ENCODE measurements at places on chromosomes 2 and 18.
A peak's percentile ranks its signal among the peaks of the same experiment; 100 is the strongest.

DNA sequence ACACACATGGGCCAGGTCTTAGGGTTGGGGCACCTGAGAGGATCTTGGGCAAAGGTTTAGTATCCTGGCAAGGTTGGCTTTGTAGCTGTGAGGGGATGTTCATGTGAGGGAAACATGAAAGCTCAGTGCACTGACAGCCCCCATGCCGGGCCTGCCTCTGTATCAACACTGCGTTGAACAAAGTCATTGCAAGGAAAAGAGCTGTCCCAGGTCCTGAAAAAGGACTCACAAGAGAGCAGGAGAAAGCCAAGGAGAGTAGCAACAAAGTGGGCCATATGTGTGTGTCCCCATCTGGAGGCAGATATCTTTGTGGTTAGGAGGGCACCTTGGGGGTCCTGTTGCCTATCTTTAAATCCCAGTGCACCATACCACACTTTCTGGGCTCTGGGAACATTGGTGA lies 237.8 kb upstream of the THSD7B start:
- DNase-seq: peak; percentile 44

DNA sequence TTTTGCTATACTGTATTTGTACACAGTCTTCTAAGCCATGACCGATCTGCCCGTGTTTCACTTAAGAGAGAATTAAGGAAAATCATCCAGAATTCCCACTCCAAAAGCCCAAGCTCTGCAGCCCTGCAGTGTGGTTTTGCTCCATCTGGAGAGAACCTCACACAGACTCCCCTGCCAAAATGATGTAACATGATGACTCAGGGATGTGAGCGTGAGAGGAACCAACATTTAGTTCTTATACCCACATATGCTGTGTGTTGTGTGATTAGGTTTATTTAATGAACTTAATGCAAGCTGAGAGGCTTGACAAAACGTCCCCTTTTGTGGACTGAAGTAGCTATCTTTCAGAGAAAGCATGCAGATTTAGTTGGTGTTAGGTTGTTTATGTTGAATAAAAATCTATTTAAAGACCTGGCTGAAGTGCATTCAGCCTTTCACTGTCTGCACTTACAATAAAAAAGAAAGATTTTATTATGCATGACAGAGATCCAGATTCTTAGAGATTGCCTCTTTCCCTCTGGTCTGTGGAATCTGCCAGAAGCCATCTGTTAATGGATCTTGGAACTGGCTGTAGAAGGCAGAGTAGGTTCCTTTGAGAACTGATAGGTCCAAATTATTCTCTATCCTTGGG lies 6.3 kb downstream of the RAB12 start:
- DNase-seq: peak; percentile 92

- peak; percentile 25 for DNase-seq
Measured at GRCh38 chr2:449246-450067, 161.6 kb upstream of the ALKAL2 start.

- DNase-seq: peak; percentile 94
Measured at GRCh38 chr2:111068435-111069058, 52.2 kb upstream of the BCL2L11 start.

GRCh38 chr2:112646102-112646719 lies 472 bp downstream of the SLC20A1 start:
- no peak for DNase-seq

GRCh38 chr18:80163183-80163582 lies 54.1 kb downstream of the ADNP2 start:
- DNase-seq: no peak

GRCh38 chr2:31163011-31163539 lies 24.8 kb upstream of the GALNT14 start:
- DNase-seq: no peak

GRCh38 chr2:64987956-64988419 lies 1.2 kb upstream of the SLC1A4 start:
- peak; percentile 75 for DNase-seq

GRCh38 chr18:43587538-43588153 lies 310.4 kb upstream of the SYT4 start:
- peak; percentile 34 for DNase-seq

DNA sequence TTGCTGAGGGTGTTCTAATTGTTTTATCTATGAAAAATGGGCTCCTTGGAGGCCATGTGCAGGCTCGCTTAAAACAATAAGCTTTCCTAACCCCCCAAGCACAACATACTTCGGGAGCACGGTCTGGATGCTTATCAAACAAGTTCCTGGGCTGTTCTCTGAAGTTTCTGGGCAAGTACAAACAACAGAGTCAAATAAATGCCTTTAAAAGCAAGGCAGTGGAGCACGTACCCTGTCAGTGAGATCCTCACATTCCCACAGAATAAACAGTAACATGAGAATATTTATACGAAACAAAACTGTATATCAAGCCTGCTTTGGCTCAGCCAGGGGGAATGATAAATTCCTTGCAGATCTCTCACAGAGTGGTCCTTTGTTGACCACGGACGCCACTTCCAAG lies 44.8 kb downstream of the FTCDNL1 start:
- no peak for DNase-seq

DNA sequence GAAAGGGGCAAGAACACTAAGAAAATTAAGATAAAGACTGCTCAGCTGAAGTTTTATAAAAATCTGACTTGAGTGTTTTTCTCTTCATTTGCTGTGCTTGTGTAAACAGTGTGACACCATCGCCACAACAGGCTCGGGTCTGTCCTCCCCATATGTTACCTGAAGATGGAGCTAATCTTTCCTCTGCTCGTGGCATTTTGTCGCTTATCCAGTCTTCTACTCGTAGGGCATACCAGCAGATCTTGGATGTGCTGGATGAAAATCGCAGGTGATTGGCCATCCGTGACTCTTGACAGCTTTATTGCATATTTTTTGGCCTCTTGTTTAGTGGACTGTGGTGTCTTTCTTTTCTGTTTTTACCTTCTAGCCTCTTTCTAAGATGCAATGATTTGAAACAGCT lies 22.1 kb downstream of the MFF start:
- DNase-seq: peak; percentile 15

DNA sequence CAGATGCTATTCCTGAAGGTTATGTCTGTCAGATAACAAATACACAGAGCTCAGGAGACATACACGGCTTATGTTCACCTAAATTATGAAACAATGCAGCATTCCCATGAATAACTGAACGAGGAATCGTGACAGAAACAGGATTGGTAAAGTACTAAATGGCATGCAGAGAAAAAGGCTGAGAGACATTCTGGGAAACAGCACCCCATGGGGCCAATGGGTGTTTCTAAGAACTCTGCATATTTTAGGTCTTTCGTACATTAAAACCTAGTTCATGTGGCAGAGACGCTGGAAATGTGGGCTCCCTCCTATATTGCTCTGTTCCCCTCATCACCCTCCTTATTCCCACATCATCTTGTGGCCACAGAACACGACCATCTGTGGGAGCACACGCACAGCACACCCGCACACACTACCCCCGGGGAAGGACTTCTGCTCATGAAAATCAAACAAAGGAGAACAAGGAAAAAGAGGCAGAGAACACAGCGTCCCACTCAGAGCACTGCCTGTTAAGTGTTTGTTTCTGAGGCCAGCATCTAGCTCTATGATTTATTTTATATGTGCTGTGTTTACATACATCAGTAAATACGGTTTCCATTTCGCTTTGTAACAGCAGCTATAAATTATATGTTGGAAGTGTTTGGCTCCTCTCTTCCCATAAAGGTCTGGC lies 143.6 kb downstream of the AFF3 start:
- no peak for DNase-seq

DNA sequence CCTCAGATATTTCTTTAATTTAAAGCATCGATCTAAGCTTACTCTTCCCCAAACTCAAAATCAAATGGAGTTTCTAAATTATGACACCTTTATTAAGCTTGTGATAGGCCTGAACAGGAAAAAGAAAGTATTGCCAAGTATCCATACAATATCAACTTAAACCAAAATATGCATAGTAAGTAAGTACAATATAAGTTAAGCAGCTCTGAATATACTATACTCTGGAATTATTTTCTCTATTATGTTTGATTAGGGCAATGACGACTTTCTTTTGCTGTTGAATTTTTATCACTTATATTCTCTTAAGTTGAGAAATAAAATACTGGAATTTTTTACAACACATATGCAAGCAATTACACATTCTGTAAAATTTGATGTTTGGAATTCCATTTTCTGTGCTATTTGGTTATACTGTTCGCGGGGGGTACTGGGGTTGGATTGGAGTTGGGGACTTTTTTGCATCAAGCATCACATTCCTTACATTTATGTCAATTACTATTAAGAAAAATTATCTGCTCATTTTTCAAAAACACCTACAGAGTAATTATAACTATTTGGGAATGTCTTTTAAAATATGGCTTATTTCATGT lies 2.2 kb downstream of the COL5A2 start:
- no peak for DNase-seq

GRCh38 chr2:240437861-240438809 lies 2.7 kb downstream of the GPC1 start:
- peak; percentile 73 for DNase-seq

Data from PC-3 (cell line).